Kidney glomerular epithelial cell (primary cell): ENCODE measurements at places on chromosomes 12 and 14.

GRCh38 chr14:89810101-89810500, 144.4 kb downstream of the EFCAB11 start:
- DNase-seq, result no peak

DNA sequence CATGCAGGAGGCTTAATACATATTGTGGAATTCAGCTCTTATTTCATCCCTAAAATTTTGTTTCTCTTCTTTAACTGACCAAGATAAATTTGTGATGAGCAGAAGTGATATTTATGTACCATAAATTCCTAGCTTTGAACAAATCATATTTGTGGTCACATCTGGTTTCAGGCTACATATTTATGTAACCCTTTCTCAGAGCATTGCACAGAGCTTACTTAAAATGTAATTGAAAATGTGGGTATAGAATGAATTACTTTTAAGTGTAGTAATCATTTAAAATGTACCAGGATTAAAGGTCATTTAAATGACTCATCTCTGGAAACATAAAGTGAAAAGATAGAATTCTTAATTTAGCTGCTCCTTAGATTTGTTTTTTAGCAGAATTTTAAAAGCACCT, 129.9 kb upstream of the FRMD6 start:
- no peak for DNase-seq

GRCh38 chr14:50037852-50038251, 78.5 kb downstream of the VCPKMT start:
- DNase-seq, result no peak

DNA sequence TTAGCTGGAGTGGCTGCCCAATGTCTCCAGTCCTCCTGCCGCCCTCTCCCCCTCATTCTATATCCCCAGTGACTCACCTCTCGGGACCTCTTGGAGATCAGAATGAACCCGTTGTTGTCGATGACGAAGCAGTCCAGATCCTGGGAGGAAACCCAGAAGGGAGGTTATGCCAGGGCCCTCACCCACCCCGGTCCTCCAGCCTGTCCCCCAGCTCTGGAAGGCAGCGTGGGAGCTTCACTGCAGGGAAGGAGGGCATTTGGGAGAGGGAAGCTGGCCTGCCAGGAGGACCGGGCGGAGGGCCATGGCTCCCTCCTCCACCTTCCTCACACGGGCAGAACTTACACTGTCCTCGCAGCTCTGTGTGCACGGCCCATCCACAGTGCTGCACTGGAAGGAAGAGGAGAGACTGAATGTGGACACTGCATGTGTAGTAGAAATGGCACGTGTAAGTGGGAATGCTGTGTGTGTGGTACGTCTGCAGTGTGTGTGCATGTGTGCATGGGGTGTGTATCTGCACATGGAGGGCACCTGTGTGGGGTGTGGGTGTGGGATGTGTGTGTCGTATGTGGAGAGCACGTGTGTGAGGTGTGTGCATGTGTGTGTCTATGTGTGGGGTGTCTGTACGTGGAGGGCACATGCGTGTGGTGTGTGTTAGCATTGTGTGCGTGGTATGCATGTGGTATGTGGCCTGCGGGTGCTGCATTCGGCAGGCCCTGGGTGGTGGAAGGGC, 10.0 kb upstream of the LRTM2 start:
- DNase-seq, result no peak

DNA sequence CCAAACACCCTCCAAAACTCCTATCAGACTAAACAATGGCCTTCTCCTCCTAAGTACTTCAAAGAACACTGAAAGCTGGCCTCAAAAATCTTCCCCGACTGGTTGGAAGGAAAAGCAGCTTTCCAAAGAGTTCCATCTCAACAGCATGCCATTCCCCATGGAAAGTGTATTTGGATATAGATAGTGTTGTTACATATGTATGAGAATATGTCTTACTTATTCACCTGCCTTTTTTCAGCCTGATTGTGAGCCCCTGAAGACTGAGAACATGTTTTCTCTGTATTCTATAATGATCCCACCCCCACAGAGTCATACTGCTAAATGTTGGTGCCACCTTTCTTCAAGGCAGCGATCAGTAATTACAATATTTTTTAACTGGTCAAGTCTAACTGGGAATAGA, 185.4 kb upstream of the G2E3 start:
- DNase-seq, result no peak

GRCh38 chr14:63852271-63852816, 460 bp upstream of the SYNE2 start:
- no peak for DNase-seq

DNA sequence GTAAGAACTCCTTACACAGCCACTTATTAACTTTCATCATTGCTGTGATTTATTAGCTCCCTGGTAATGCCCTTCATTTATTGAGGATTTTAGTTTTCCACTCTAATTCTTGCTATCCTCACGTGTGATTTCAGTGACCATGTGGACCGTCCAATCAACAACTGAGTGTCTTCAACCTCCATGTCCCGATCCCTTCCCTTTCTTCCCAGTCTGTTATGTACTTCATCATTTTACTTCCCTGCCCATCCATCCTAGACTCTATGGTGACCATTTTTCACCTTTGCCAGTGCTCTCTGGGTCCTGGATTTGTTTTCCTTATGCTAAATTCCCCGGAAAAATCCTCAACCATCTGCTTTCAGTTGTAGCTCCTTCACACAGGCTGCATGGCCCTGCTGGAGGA, 111.0 kb downstream of the MSRB3 start:
- DNase-seq, result no peak

GRCh38 chr12:47941475-47941780, 22.0 kb upstream of the TMEM106C start:
- DNase-seq, result no peak

DNA sequence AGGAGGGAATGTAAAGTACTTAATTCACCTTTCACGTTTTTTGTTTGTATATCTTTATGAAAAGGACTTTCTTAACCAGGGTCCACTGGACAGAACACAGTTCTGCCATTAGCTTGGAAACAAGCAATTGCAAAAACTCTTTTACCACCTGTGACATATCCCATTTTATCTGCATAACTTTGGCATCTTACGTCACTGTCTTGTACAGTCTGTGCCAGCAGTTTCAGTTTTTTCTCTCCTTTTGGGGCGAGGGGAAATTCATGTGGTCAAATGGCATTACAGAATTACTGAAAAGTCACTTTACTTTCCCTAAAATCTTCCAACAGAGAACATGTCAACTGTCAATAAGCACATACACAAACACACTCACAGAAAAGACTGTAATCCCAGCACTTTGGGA, 43.7 kb upstream of the SELPLG start:
- no peak for DNase-seq

DNA sequence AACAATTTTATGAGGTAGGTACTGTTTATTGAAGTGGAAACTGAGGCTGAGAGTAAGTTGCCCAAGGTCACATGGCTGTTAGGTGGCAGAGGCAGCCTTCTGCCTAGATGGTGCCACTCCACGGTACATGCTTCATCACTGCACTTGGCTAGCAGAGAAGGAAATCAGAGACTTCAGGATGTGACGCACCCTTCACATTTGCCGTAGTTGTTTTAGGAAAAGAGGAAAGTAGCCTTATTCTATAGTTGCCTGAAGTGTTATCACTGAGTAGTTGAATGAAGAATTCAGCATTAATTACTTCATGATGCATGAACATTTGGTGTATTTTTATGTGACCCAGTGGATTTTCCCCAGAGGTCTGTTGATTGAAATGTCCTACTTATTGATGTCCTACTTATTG, 55.7 kb downstream of the ERC1 start:
- DNase-seq, result no peak
